ENCODE measurements at places on chromosomes 1 and 21. TPM values are rescaled to one million over a fixed set of nuclear protein-coding genes. Genes with fewer than 3 reads are reported as not detected.
A peak's percentile ranks its signal among the peaks of the same experiment; 100 is the strongest.

GRCh38 chr1:210901981-210902770 lies 231.8 kb downstream of the KCNH1 start:
- no peak for DNase-seq

DNA sequence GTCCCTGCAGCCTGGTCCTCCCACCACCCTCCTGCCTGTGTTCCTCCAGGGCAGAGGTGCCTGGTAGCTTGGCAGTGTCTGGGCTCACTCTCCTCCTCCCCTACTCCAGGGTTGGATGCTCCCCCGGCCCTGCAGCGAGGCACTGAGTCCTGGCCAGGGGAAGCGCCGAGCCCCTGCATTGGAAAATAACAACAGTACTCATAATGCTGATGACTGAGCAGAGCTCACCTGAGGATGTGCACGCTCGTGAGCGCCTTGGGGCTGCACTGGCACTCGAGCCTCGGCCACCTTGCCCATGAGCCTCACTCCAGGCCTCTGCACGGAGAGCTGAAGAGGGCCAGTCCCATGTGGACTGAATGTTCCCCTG lies 6.0 kb upstream of the ACTRT2 start:
- no peak for DNase-seq

GRCh38 chr1:20950679-20951078 lies 163.6 kb upstream of the HP1BP3 start:
- no peak for DNase-seq

- DNase-seq: peak; percentile 78
Observed at GRCh38 chr1:206442101-206442500, 28.2 kb upstream of the IKBKE start.

DNA sequence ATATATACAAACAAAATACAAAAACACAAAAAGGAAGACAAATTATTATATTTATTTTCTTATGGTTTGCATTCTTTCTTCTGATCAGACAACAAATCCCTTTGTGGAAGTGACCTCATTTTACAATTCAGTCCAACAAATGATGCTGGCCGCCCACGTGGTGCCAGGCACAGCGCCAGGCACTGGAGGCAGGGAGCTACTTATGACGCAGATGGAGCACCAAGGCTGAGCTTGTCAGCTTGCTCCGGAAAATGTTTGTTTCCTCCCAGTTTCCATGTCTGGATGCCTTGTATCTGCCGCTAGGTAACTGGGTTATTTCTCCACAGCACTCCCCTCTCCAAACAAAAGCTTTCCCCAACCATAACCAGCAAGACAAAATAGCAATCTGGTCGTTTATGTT lies 30.7 kb upstream of the CD34 start:
- DNase-seq: no peak

GRCh38 chr1:88168126-88168525 lies 515.9 kb upstream of the PKN2 start:
- DNase-seq: no peak

DNA sequence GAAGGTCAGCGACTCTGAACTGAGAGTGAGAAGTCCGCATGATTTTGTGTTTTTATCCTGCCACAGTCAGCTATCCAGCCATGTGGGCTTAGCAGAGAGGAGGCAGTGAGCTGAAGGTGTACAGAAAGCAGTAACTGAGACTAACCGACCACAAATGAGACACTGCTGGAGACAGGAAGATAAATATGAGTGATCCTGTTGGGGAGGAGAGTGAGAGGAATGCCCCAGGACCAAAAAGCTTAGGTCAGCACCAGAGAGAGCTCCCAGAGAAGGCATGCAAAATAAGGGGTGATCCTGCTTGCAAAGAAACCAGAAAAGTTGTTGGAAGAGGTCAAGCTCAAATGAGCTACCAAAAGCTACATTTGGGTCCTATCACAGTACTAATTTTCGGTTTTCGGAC lies 63.7 kb downstream of the HLCS start:
- peak; percentile 38 for DNase-seq

- DNase-seq: peak; percentile 75
Observed at GRCh38 chr1:248823517-248824001, 2.2 kb downstream of the SH3BP5L start.

The PTGFR gene
- 3.1 TPM for total RNA-seq

The FCRL2 gene
- total RNA-seq: not detected

The PERM1 gene
- total RNA-seq: not detected

The FMO4 gene
- 0.32 TPM for total RNA-seq

DNA sequence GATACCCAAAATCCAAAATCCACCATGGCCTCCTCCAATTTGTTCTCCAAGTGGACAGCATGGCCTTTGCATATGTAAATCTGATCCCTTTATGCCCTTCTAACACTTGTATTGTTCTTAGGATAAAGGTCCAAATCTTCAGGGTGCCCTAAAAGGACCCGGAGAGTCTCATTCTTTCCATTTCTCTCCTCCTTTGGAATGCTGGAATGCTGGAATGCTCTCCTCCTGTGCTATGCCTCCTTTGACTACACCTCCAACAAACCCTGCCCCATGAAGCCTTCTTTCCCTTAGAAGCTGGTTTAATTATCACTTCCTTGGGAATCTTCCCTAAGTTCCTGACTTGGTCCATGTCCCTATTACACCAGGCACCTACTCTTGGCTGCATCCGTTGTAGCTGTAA lies 484.8 kb upstream of the RUNX1 start:
- no peak for DNase-seq

- no peak for DNase-seq
Observed at GRCh38 chr1:90963236-90963635, 58.6 kb downstream of the ZNF644 start.

The FNDC5 gene
- 1.4 TPM for total RNA-seq

The NUF2 gene
- total RNA-seq: 54.2 TPM

- DNase-seq: peak; percentile 53
Observed at GRCh38 chr1:207997486-207998268, 86.8 kb upstream of the CD34 start.

DNA sequence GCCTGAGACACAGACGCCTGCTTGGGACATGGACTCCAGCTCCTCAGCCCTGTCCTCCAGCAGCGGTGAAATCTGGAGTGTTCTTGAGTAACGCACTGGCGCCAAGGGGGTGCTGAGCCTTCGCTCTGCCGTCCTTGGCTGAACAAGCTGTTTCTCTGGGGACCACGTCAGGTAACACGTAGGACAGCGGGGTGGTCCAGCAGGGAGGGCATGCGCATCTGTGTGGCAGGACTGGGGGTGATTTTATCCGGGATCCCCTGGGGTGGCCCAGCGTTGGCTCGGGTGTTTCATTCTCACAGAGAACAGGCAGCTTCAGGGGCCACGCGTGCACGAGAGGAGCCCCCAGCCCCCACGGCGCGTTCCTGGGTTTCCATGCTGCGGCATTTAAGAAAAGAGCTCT lies 61.2 kb downstream of the AGPAT3 start:
- no peak for DNase-seq

- no peak for DNase-seq
Observed at GRCh38 chr1:164719676-164720439, 160.9 kb downstream of the PBX1 start.

- no peak for DNase-seq
Observed at GRCh38 chr1:25909040-25909439, 2.8 kb upstream of the STMN1 start.

The UTP25 gene
- 12.4 TPM for total RNA-seq

The BACE2 gene
- 37.6 TPM for total RNA-seq

GRCh38 chr1:21058035-21058793 lies 118.5 kb downstream of the EIF4G3 start:
- DNase-seq: no peak

DNA sequence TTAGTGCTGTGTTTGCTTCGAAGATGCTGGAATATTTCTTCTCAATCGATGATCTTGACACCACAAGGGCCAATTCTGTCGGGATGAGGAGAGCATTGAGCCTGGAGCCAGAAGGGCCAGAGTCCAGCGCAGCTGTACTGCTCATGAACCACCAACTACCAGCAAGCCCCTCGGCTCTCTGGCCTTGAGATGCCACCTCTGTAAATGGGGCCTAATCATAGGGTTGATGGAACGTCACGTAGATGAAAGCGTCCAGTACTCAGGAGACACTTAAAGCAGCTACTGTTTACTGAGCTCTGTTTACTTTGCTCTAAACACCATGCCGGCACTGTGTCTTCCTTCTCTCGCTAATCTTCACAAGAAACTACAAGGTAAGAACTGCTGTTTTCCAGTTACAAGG lies 26.3 kb downstream of the CCDC185 start:
- DNase-seq: no peak

DNA sequence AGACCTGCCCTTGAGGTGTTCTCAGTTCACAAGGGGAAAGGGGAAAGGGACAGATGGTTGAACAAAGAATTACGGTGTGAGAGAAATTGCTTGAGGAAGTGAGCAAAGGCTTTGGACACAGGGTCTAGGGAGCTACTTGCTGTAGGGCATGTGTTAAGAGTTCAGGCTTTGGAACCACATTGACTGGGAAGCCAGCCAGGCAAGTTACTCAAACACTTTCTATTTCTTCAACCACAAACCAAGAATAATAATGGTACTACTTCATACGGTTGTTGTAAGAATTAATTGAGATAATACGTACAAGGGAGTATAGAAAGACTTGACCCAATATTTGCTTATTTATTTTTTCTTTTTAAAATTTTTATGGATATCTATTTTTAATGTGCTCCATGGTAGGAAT lies 26.6 kb downstream of the AK4 start:
- peak; percentile 97 for DNase-seq

DNA sequence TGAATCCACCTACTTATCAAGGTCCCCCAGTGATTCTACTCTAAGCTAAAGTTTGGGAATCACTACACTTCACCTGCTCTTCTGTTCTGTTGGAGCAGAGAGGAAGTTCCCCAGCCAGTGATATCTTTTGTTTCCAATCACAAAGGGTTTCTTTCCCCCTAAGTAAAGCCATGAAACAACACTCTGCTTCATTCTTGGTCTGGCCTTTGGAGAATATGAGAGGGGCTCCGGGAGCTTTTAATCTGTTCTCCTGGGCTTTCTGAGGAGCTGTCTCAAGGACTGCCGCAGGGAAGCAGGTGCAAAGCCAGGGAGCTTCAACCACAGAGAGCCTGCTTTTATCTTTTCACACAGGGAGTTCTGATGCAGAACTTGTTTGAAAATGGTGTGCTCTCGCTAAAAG lies 10.1 kb upstream of the SLAMF9 start:
- no peak for DNase-seq

DNA sequence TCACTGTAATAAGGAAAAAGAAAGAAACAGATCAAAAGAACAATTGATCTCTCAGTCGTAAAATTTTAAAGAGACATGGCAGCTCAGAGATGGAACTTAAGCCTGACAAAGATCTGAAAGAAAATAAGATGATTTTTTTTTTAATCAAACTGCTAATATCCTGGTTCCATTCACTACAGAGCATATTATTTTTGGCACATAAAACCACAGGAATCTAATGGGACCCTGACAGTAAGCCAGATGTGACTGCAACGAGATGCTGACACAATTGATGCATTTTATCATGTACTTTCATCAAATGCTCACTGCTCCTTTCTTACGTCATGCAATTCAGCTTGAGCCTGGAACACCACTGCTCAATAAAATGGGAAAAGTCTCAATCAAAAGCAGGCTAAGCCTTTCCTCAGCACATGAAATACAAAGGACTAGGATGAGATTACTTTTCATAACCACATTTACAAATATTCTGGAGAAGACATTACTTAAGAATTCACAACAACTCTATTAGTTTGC lies 16.6 kb downstream of the GPATCH2 start:
- no peak for DNase-seq

DNA sequence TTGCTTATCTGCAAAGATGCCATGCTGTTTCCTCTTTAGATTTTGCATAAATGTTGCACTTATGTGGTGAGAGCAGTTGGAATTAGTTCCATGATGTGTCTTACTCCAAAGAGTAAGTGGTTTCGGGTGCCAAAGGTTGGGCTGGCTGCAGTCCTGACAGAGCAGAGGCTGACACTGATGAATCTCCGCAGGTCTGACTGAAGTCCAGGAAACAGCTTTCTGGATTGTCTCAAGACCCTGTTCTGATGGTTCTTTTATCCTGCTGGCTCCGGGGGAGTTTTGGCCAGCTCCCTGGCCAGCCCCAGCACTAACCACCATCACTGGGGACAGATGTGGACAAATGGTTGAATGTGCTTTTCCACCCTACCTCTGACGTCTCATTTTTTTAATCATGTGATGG lies 207.2 kb upstream of the KIAA0040 start:
- no peak for DNase-seq

DNA sequence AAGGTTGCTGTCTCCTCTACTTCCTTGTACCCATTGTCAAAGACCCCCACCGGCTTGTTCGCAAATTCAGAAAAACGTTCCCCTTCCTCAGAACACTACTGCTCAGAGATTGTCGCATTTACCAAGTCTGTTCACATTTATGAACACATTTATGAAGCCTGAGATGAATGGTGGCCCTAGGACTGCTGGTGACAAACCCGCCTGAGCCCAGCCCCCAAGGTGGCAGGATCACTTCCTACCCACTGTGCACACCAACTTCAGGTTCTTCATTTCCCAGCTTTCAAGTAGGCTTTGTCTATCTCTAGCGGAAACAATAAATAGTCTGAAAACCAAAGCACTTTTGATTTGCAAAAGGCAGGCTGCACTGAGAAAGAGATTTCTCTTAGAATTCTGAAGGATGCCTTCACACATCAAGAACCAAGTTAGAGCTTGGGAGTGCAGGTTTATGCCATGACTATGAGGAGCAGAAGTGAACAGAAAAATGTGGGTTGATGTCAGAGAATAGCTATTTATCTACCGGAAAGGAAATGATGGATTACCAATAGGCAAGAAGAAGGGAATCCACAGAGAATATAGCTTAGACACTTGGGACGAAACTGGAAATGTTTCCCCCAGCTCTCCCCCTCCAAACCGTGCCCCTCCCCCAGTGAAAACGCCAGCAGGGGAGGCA lies 200.5 kb downstream of the TOMM20 start:
- no peak for DNase-seq

The PAX7 gene
- not detected for total RNA-seq

- DNase-seq: no peak
Observed at GRCh38 chr1:155083052-155083541, 4.5 kb downstream of the EFNA3 start.

The OR2AK2 gene
- not detected for total RNA-seq

DNA sequence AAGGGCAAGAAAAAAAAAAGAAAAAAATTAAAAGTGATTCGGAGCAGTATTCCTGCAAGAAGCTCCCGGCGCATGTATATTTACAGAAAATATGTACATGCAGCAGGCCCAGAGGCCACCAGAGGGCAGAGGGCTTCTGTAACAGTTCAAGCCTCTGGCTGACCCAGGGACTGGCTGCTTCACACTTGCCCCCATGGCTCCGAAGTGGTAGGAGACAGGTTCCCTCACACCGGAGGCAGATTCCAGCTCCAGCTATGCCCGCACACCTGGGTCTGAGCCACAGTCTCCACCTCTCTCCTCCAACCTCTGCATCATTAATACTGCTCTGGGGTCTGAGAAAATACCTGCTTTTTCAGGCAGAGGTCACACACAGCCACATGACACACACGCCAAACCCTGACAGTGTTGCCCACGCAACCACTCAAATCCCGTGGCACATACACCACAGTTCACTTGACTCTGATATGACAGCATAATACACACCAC lies 2.2 kb upstream of the ARHGAP30 start:
- DNase-seq: peak; percentile 41

The LDLRAD1 gene
- not detected for total RNA-seq

The CYP4B1 gene
- total RNA-seq: not detected
